ENCODE measurements at places on chromosomes 3 and 15.

DNA sequence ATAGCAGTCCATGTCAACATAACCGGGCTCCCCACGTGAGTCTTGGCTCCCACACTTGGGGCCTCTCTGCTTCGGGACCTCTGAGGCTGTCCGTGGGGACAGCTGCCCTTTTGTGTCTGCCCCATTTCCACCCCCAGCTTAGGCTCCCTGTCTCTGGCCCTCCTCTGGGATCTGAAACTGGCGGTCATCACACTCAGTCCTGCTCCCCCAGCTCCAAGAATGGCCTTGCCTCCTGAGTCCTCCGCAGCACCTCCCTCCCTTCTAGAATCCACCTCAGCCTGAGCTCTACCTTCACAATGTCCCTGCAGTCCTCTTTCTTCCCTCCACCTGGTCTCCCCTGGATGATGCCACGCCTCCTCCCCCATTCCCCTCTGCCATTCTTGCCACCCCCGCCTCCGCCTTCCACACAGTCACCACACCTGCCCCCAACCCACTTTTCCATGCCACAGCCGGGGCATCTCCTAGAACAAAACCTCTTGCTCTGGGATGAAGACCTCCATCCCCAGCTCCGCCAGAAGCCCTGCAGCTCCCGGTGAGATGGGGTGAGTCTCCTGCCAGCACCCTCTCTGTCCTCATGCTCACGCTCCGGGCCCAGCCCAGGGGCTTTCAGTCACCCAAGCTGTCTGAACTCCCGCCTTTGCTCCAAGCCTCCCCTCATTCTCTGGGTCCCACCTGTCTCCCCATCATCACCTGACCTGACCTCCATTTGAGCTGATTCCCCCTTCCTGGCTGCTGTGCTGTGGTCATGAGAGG lies 7.0 kb upstream of the ZXDC start:
- DNase-seq: no peak

DNA sequence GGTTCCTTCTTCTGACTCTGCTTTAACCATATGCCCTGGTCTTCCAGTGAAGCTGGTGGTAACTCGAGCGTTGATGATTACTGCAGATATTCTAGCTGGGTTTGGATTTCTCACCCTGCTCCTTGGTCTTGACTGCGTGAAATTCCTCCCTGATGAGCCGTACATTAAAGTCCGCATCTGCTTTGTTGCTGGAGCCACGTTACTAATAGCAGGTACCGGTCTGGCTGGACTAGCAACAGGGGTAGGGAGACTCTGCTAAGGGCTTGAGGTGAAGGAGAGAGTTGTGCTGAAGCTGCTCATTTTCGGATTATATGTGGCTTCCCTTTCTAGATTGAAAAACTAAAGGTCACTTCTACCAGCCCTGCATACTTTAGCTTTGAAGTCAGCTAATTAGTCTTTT lies 16.8 kb downstream of the CLDN16 start:
- no peak for DNase-seq

DNA sequence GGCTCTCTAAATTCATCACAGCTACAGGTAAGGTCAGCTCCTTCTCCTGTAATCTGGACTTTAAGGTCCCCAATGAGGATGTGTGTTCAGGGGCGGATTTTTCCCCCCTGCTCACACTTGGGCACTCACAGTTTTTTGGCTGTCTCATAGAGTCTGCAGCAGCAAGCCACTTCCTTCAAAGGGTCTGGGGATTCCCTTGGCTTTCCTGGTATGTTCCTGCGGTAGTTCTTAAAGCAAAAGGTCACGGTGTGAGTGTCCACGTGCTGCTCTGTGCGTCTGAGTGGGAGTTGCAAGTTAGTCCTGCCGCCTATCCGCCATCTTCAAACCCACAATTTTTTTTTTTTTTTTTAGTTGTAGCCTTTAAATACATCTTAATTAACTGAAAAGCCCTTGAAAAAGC lies 15.4 kb upstream of the CFAP20DC start:
- DNase-seq: no peak

- no peak for DNase-seq
Observed at GRCh38 chr15:56519000-56519399, 54.1 kb upstream of the MNS1 start.

DNA sequence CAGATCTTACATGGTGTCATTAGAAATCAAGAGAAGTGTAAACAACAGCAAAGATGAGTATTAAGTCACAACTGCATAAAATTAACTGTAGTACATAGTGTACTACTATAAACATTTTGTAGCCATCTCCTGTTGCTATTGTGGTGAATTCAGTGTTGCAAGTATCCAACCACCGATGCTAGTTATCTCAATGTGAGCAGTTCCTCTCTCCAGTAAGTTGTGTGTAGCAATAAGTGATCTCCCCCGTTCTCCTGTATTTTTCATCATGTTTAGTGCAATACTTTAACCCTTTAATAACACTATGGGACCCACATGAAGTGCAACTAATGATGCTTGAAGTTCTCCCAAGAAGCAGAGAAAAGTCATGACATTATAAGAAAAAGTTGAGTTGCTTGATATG lies 264.7 kb upstream of the KCNH8 start:
- no peak for DNase-seq

- no peak for DNase-seq
Observed at GRCh38 chr3:38698061-38698460, 48.6 kb upstream of the SCN5A start.
